ENCODE measurements at places on chromosomes 12 and 14.

GRCh38 chr12:22653075-22653474 lies 28.1 kb downstream of the ETNK1 start:
- no peaks in the 10 kb centered on the region for H3K36me3 ChIP-seq
- DNase-seq, result no peak
- no peak overlapping the region for H3K27ac ChIP-seq
- no peak overlapping the region for H3K4me3 ChIP-seq
- H3K27me3 ChIP-seq, result no peaks in the 10 kb centered on the region

DNA sequence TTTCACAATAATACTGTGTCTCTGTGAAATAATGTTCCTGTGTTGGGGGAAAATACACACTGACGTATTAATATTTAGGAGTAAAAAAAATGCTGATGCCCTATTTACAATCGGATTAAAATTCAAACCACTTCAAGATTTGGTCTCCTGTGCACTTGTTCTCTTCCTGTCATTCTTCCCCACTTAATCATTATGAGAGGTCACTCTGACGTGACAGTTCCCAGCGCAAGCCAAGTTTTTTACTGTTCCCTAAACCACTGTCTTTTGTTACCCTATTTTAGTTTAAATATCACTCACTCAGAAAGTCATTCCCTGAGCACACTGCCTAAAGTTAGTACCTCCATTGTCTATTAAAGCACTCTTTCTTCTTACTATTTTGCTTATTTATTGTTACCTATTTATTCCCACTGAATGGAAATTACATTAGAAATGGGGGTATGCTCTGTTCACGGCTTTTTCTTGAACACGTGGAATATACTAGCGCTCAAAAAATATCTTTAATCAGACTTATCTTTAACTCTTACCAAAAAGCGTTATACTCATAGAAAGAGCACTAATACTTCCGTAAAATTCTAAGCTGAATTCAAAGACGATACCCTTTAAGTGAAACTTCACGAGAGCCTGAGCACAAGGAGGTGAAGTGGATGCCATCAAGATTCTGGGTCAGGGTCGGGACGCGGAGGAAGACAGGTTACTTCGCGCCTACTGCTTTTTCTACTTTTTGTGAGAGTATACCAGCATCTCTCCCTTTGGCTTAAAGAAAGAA lies 670 bp upstream of the PSMA3 start:
- DNase-seq, result no peak
- H3K36me3 ChIP-seq, result no peaks in the 10 kb centered on the region
- peak overlapping the region; percentile 93 for H3K4me3 ChIP-seq
- H3K4me1 ChIP-seq, result peaks cover 50% of the 10 kb centered on the region
- no peaks in the 10 kb centered on the region for H3K27me3 ChIP-seq

DNA sequence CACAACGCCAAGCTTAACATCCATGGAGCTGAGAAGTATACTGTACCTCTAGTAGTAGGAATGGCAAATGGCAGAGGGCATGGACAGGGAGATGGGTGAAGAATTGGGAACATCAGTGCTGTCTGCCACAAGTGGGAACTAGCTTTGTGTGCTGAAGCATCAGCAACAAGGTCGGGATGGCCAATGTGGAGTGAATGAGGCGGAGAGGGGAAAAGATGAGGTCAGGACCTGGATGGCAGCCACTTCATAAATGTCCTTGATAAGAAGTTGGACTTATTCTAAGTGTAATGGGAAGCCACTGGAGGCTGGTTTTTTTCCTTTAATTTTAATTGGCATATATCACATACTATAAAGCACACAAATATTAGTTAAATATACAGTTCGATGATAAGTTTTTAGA lies 21.9 kb upstream of the CLMN start:
- no peak overlapping the region for H3K27ac ChIP-seq
- H3K4me1 ChIP-seq, result peaks cover 27% of the 10 kb centered on the region
- H3K4me3 ChIP-seq, result no peak overlapping the region
- H3K36me3 ChIP-seq, result no peaks in the 10 kb centered on the region
- no peaks in the 10 kb centered on the region for H3K27me3 ChIP-seq

- no peak overlapping the region for H3K4me3 ChIP-seq
- no peaks in the 10 kb centered on the region for H3K4me1 ChIP-seq
- no peaks in the 10 kb centered on the region for H3K27me3 ChIP-seq
- DNase-seq, result no peak
Measured at GRCh38 chr12:27213830-27214787, 30.0 kb upstream of the STK38L start.

- H3K4me1 ChIP-seq, result no peaks in the 10 kb centered on the region
- DNase-seq, result no peak
- no peaks in the 10 kb centered on the region for H3K36me3 ChIP-seq
- no peak overlapping the region for H3K27ac ChIP-seq
Measured at GRCh38 chr14:22394616-22395015, 194.4 kb downstream of the DAD1 start.

DNA sequence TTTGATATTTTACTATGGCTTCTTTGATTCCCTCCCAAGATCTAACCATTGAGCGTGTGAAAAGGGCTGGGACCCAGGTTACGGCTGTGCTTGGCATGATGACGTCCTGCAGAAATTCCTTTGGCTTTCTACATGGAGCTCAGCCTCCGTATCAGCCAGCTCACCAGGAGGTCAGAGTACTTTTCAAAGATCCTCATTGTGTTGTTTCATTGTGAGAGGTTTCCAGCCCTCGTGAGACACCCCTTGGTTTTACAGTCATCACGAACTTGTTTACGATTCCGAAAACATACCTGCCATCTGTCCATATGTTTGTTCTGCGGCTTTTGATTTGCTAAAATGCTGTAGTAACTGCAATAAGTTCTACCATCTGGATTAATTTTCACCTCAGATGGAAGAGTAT lies 453.1 kb downstream of the TMEM121 start:
- no peaks in the 10 kb centered on the region for H3K27me3 ChIP-seq
- H3K36me3 ChIP-seq, result no peaks in the 10 kb centered on the region
- H3K4me3 ChIP-seq, result no peak overlapping the region
- H3K4me1 ChIP-seq, result no peaks in the 10 kb centered on the region
